T1000 (cell line): ENCODE measurements at places on chromosomes 11 and 22.

DNA sequence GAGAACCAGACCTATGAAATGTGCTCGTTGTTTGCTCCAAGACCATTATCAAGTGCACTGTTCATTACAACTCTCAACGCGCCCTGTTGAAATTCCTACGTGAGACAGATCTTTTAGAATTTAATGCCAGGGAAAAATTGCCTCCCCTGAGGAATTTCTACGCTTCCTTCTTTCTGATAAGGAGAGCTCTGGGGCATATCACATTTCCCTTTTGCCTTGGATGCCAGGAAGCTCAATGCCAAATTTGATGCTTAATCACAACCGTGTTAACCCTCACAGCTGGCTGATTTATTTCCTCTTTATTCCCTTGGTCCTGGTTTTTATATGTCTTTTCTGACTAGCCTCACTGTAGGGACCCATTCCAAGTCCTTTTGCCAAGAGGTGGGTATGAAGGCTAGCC, 109.4 kb downstream of the MICAL2 start:
- no peak for DNase-seq

DNA sequence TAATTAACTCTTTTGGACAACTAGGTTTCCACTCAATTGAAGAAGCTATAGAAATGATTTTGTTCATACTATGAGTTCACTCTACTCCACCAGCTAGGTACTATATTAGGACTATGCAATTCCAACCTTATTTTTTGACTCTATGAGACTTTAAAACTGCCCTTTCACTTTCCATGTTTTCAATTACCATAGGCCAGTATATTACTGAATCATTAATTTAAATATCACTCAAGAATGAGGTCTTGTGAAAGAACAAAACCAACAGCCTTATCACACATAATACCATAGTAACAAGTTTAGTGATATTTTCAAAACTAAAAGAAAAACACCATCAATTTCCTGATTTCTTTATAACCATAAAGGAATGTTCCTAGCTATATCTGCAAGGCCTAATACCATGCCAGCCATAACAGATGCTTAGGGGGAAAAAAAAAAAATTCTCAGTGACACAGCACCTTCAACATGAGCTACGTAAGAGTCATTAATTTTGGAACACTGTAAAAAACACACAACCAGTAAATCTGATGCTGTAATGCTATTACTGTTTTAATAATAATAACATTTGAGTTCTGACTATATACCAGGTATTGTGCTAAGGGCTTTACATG, 6.1 kb downstream of the DCUN1D5 start:
- no peak for DNase-seq

DNA sequence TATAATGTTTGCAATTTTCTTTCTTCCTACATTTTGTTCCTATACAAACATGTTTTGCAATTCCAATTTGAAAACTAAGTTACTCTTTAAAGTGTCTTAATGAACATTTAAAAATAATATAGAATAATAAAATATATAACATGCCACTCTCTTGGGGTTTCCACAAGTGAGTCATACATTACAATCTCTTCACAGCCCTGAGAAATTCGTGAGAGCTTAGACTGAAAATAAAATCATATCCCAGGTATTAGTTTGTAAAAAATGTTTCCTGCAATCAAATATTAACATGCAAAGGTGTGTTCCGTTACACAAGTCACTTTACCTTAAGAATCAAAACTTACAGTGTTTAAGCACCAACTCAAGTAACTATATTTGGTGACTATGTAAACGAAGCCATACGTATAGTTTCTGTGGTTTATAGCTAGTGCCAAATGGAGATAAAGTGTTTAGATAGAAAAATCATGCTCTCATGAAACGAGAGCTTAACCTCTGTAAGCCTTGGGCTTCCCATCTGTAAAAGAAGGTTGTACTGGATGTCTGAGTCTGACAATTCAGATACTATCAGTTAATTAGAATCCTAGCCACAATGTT, 253.6 kb upstream of the ANO3 start:
- no peak for DNase-seq

GRCh38 chr11:129291546-129291945, 84.1 kb upstream of the BARX2 start:
- DNase-seq = no peak

DNA sequence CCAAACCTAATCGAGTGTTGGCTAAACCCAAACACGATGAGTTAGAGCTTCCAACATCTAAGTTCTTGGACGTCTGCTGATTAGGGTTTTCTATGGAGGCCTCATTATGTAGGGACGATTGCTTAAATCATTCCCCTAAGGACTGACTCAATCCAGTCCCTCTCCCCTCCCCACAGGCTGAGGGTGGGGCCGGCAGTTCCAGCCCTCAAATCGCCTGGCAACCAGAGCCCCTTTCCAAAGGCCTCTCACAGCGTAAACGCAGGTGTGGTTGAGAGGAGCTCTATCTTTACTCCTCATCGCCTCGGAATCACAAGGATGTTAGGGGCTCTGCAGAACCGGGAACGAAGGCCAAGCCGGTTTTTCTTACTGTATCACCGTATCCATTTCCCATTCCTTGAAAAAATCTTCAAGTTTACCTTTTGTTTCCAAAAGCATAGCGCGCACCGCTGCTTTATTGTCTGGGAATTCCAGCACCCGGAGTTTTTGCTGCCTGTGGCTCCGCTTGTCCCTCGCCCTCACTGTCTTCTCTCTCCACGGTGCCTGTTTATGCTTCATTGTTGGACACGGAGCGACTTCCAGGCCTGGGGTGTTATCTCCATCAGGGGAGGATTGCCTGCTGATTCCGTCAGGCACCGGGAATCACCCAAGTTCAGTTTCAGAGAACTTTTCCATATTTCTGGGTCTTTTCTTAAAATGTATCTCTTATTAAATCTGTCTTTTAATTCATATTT, 13.8 kb upstream of the IFITM3 start:
- no peak for DNase-seq

GRCh38 chr11:92451063-92451462, 226.4 kb downstream of the FAT3 start:
- DNase-seq = no peak

DNA sequence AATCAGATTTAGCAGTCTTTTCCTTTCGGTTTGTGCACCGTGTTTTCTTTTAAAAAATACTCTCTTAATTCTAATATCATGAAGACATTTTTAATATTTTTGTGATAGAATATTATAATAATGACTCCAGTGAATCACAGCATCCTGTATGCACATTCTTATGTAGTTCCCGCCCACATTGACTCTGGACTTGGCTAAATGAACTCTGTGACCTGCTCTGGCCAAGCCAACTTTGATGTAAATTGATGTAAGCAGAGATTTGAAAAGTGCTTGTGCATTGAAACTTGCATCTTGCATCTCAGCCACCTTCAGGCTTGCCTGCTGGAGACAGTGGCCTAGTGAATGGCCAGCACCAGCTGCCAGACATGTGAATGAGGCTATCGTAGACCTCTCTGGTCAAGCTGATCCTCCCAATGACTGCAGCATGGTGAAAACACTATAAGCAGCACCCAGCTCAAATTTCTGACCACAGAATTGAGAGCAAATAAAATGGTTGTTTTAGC, 29.2 kb upstream of the PGM2L1 start:
- DNase-seq = no peak

DNA sequence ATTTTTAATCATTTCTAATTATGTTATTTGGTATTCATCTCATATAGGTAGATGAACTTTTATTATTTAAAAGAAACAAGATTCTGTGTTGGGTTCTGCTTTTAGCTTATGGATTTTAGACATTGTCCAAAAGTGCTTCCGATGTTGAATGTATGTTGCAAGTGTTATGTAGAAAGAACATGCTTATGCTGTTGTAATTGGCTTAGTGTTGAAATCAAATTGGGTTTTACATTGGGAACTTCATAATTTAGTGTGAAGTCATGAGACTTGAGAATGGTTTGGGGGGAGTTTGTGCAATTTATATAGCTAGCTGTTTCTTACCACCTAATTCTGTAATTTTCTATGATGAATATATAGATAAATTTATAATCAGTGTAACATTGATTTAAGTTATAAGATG, 3.6 kb downstream of the MTMR3 start:
- no peak for DNase-seq

DNA sequence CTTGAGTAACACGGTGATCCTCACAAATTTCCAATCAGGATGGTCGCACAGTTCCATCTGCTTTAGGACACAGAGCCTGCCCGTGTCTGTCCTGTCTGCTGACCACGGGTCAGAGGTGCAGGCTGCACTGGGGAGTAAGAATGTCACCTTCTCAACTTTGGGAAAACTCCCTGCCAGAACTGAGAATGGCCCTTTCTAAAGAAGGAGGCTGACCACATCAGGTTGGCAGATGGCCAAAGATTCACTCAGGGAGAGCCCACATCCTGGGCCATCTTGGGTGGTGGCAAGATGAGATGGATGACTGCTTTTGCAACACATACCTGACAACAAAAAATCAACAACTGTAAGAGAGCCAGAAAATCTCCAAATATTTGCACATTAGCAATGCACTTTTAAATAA, 101.9 kb downstream of the IGLL1 start:
- no peak for DNase-seq

DNA sequence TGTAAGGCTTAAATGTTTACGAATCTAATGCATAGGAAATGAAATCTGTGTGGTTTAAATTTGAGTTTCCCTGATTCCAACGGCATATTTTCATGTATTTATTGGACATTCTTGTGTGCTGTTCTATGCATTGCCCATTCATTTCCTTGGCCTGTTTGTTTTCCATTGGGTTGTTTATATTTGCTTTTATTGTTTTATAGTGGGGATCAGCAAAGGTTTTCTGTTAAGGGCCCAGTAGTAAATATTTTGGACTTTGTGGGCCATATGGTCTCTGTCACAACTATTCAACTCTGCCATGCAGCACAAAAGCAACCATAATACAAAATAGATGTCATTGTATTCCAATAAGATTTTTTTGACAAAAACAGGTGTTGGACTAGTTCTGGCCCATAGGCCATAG, 5.2 kb upstream of the LGR4 start:
- DNase-seq = no peak

DNA sequence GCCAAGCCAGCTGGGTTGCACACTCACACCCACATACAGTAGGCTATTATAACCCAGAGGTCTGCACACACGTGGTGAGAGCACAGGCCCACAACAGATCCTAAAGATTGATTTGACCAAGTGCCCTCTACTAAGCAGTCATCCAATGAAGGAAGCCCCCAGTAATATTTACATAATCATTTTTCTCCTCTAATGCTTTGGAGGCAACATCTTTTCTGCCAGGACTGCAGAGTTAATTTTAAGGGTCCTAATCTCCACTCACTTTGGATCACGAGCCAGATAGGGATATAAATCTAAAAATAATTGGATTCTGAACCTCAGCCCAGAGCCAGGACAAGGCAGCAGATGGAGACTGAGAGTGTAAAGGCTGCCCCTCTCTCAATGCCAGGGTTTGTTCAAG, 49.1 kb upstream of the MTNR1B start:
- DNase-seq = no peak

- no peak for DNase-seq
These were observed 763.9 kb downstream of the NTM start for GRCh38 chr11:132134322-132134721.

GRCh38 chr22:36379593-36380361, 8.0 kb downstream of the MYH9 start:
- DNase-seq = no peak

- DNase-seq = no peak
These were observed 12.6 kb upstream of the GDPD5 start for GRCh38 chr11:75538150-75538942.

GRCh38 chr11:11135820-11136476, 217.1 kb downstream of the CSNK2A3 start:
- no peak for DNase-seq

- no peak for DNase-seq
These were observed 678 bp upstream of the RANGAP1 start for GRCh38 chr22:41286639-41287091.

DNA sequence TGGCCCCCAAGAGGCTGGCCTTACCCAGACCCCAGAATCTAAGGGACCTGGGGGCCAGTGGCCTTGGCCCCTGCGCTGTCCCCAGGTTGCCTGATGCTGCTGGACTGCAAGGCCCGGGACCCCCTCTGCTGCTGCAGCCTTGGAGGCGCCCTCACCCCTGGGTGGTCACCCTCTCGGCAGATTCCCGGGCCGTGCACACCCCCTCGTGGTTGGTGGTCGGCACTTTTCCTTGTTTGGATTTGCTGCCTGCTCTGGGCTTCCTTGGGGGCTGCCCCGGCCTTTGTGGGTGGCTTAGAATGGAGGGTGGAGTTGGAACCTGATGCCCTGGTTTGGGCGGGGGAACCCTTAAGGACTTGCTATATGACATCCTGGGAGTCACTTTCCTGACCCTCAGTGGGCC, 5.3 kb downstream of the RIN1 start:
- no peak for DNase-seq

DNA sequence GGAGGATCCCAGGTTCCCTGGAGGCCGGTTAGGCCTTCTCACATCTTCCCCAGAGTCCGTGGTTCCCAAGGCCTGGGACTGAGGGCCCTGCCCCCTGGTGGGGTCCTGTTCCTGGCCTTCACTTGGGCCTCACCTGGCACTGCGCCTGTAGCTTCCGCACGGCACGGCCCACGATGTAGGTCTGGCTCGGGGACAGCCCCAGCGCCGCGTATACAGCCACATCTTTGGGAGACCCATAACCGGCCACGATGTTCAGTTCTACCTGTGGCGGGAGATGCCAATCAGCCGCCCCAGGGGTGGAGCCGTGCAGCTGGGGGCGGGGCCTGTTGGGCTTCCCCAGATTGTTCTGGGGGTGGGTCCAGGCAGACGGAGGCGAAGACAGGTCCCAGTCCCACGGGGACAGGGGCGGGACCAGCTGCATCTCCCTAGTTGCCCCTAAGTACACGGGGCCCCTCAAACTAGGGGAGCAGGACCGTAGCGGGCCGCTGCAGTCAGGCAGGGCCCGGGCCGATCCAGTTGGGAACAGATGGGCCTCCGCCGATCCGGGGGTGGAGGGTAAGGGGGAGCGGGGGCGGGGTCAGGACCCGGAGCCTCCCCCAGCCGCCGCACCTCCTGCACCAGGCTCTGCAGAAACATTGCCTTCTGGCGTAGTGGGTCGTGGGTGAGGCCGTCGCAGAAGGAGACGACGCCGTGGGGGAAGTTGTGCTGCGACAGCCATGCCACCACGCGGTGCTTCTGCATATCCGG, 10.1 kb downstream of the AIP start:
- no peak for DNase-seq

GRCh38 chr11:132576706-132577105, 955.6 kb downstream of the OPCML start:
- DNase-seq = no peak

DNA sequence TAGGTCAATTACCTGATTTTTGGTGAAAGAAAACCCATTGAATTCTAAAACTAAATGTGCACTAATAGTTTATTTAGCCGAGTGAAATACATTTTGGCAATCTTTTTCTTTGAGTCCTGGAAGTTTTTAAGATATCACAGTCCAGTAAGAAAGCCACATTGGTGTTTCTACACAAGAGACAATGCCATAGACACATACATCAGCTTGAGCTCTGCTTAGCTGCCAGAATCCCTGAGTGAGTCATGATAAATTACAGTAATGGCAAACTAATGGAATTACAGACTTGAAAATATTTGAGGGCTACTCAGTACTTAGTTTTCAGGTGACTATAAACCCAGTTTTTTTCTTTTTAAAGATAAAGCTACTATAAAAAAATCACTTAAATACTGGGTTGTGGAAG, 155.4 kb downstream of the OR4C45 start:
- no peak for DNase-seq

- no peak for DNase-seq
These were observed 18.3 kb upstream of the GALNT18 start for GRCh38 chr11:11640152-11640551.
